ENCODE measurements at places on chromosomes 5 and 9. TPM values are rescaled to one million over a fixed set of nuclear protein-coding genes. Genes with fewer than 3 reads are reported as not detected.

DNA sequence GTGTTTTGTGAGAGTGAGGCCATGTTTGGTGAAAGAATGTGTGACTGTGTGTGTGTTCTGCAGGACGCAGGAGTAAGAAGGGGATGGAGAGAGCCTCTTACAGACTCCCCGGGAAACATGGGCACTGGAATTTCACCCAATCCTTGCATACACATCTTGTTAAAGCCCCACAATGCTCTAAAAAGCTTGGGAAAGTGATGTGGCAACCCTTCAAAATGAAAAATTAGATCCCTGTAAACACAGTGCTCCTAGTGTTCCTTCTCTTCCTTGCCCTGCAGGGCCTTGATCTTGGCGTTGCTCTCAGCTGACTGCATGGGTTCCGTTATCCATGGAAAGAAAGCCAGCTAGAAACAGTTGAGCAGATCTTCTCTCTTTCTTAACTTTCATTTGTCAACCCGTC lies 701.7 kb downstream of the SEMA5A start:
- DNase-seq: no peak

DNA sequence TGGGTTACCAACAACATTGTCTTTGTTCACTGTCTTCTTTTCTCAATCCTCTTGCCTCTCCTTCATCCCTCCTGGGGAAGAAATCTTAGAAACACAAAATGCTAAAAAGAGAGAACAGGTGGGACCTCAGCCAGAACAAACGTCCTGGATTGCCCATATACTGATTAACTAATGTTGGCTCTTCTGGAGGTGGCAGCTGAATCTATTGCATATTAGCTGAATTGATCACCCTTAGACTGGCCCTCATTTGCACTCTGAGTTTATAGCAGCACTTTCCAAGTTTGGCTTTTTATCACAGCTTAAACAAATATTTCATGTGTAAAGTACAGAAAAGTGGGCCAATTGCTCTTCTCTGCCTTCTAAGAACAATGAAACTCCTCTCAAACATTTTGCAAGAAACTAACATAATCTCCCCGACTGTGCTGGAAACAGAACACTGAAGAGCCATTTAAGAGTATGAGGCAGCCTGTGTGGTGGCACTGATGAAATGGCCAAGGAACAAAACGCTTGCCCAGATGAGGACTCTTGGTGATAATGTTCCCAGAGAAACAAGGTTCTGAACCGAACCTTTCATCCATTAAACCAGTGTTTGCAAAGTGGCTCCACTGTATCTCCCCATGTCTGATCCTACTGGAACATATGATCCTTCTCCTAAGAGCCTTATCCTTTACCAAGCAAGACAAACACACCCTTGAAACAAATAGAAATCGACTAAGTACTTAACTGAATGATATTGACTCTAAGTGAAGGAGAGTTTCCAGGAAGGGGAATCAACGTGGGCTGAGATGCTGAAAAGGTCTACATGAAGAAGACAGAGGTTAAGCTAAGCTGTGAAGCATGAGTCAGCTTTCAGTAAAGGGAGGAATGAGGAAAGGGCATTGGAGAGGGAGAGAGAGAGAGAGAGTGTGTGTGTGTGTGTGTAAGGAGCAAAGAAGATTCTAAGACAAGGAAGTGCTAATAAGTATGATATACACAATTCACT lies 83.2 kb upstream of the LIFR start:
- no peak for DNase-seq

- no peak for DNase-seq
Observed at GRCh38 chr9:129981180-129981907, 61.6 kb downstream of the FNBP1 start.

DNA sequence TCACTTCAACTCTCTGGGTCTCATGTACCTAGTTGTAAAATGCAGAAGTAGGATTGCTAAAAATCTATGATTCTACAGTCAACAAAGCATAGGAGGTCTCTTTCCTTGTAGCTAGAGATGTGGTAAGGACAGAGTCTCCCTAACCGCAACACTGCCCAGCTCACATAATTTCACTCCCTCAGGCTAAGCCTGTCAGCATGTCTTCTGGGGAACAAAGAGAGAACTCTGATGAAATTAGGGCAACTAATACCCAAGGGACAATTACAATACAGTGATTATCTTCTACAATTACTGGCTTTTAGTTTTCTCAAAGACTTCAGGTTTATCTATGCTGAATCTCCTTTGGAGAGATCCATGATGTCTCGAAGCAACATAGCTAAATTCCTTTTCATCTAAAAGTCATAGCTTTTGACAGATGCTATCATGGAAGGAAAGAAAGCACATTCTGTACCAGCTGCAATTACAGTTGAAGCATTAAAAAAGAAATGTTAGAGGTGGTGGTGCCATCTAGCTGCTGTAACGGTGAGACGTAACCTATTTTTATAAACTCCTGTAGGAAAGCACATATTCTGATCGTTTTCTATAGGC lies 141.1 kb upstream of the TARS1 start:
- no peak for DNase-seq

DNA sequence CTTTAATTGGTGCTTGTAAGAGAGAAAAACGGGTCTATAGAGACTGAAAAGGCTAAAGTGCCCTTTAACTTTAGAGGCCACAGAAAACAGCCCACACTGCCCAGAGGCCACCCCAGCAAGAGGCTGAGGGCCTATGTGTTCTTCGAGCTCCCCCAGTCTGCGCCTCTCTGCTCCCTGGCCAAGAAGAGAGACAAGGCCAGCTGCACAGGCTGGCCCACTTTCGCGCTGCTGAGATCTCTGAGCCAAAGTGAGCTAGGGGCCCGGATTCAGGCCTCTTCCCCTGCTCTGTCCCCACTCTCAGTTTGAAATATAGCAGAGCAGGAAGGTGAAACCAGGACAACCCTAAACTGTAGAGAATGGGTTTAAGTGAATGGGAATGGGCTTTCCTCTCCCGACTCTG lies 132.0 kb upstream of the TRIM32 start:
- peak; percentile 72 for DNase-seq

- no peak for DNase-seq
Observed at GRCh38 chr5:136764601-136765000, 399.3 kb upstream of the TRPC7 start.

DNA sequence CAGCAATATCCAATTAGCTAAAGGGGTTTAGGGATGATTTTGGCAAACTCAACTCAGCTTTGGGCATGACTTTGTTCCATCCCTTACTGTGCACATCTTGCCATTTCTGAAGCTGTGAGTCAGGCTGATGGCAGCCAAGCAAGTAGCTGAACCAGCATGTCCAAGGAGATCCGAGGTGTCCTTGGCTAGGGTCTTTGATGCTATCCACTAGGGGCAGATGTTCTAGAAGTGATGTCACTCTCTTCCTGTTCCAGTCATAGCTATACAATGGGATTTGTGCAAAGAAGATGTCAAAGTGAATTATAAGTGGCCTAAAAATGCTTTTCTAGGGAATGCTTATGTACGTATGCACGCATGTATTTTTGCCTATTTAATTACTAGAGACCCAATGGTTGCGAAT lies 160.8 kb upstream of the PAPPA start:
- DNase-seq: no peak

DNA sequence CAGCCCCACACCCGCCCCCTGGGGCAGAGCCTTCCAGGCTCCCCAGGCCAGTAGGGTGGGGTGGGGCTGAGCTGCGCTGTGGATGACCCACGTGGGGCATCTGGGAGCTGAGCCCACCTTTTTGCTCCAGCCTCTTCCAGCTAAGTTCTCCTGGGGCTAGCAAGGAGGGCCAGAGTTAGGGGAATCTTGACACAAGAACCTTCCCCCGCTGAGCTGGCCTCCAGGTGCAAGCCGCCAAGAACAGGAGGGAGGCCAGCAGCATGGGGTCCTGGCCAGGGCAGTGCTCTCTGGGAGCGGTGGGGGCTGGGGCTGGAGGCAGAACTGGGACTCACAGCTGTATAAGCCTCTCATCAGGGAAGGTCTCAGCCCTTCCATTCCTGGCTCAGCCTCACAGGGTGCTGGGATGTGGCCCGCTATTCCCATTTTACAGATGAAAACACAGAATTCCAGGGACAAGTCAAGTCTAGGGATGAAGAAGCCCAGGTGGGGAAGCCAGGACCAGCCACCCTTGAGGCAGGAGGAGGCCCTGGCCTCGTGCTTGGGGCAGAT lies 21.5 kb downstream of the SARDH start:
- DNase-seq: no peak

- peak; percentile 2 for DNase-seq
Observed at GRCh38 chr9:93090091-93090655, 5.8 kb upstream of the CARD19 start.

DNA sequence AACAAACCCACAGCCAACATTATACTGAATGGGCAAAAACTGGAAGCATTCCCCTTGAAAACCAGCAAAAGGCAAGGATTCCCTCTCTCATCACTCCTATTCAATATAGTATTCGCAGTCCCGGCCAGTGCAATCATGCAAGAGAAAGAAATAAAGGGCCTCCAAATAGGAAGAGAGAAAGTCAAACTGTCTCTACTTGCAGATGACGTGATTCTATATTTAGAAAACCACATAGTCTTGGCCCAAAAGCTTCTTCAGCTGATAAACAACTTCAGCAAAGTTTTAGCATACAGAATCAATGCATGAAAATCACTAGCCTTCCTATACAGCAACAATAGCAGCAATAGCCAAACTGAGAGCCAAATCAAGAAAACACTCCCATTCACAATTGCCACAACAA lies 333.7 kb upstream of the EDIL3 start:
- DNase-seq: no peak

- DNase-seq: peak; percentile 23
Observed at GRCh38 chr5:9545136-9545991, 511 bp downstream of the SEMA5A start.

DNA sequence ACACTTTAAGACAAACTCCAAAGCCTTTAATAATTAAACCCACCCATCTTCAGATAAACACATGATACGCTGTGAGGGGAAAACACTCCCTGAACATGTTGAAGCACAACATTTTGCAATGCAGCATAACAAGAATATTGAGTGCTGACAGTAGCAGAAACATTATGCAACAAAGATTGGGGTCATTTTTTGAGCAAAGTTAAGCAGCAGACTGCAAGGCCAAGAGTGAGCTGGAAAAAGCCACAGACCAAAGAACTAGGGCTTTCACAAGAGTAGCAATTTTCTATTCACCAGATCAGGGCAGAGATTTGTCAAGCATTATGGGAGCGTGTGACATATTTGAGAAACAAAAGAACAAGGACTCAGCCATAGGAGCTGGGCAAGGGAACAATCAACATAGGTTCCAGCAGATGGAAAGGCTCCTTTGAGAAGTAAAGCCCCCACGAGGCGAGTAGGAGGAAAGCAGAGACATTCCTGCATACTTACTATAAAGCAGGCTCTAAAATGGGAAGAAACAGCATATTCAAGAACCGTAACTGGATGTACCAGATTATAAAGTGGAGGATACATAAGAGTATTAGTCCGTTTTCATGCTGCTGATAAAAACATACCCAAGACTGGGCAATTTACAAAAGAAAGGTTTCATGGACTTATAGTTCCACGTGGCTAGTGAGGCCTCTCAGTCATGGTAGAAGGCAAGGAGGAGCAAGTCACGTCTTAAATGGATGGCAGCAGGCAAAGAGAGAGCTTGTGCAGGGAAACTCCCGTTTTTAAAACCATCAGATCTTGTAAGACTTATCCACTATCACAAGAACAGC lies 4.8 kb upstream of the TTC23L start:
- no peak for DNase-seq

- DNase-seq: no peak
Observed at GRCh38 chr9:6243746-6244145, 28.1 kb downstream of the IL33 start.

DNA sequence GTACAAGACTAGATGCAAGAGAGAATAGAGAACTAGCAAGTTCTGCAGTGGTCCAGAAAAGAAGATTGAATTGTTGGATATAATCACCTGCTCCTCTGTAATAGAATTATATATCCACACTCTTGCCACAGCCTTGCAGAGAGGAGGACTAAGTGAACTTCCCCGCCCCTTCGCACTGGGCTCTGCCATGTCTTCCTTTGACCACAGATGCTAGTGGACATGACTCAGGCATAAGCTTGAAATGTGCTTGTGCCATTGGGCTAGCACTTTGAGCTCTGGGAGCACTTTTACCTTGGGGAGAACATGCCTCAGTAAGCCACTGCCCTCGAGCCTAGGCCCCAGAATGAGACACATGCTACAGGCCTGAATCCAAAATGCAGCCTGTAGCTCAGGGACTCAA lies 113.5 kb upstream of the RASA1 start:
- no peak for DNase-seq

DNA sequence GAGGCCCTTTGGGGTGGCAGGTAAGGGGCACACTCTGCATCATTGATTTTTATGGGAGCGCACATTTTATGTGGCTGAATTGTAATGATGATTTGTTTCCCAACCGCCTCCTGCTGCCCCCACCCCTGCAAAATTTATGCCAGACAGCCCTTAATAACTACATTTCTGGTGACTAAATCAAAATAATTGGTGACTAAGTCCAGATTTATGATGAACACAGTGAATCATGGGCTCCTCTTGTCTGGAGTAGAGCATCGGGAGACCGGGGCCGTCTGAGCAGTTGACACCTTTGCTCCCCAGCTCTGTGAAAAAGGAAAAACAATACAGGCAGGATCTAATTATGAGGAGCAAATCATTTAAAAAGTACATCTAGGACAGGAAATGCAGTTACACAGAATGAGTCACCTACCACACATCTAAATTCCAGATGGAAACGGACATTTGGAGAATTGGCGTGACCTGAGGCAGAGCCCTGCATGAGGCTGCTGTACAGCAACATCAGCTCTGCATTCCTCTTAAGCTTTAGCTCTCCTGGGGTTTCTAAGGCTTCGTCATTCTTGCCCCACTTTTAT lies 58.9 kb downstream of the DOCK2 start:
- DNase-seq: no peak

DNA sequence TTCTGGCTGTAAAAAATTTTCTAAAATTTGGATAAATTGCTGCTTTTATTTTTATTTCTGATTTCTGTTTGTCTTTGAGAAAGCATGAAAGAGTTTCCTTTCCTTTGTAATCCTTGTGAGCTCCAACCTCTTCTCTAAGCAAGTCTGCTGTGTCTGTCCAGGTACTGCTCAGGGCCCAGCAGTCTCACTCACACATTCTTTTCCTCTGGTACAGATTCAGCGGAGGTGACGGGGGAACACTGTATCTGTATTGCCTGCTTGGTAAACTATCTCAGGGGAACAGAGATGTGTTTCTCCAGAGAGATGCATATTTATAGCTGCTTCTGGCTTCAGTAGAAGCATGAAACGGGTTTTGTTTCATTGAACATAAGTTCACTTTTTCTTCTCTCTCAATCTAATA lies 60.5 kb downstream of the NUP214 start:
- no peak for DNase-seq

The CDH10 gene
- not detected for total RNA-seq

The GRXCR2 gene
- total RNA-seq: not detected

The LHX3 gene
- not detected for total RNA-seq

The CEP120 gene
- 44.4 TPM for total RNA-seq

The OTP gene
- not detected for total RNA-seq

Measured in uterus (tissue), 4 donors.